Dermis blood vessel endothelial cell (primary cell): ENCODE measurements at places on chromosomes 6 and 20. TPM values are rescaled to one million over a fixed set of nuclear protein-coding genes. Genes with fewer than 3 reads are reported as not detected.

DNA sequence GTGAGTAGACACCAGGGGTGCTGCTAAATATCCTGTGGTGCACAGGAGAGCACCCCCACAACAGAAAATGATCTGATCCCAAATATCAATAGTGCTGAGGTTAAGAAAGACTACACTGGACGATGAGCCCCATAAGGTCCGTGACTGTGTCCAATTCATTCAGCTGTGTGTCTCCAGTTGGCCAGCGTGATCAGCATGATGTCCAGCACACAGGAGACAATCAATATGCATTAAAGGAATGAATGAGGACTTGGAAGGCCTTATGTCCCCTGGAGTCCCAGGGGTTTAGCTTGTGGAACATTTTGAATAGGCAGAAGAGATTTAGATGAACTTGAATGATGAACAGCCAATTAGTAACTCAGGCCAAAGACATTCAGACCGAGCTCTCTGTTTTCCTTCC is 6.3 kb downstream of the PPP1R16B start:
- DNase-seq = no peak

DNA sequence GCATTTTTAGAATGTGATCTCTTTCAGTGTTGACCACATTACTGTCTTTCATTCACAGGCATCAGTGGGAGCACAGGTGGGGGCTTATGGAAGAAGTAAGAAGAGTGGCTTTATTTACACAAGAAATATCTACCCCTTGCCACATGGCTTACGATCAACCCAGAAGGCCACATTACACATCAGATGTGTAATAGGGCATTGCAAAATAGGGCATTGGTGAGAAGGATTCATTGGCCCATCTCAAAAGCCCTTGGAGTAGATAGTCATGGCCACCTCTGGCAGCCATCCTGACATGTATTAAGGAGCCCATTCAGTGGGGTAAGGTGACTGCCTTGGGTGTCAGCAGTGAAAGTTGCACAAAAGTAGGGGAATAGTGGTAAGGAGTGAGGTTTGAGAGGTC is 97.5 kb downstream of the MAFB start:
- DNase-seq = no peak

GRCh38 chr6:158002951-158003853 is 21.5 kb downstream of the SYNJ2 start:
- peak; percentile 96 for DNase-seq

DNA sequence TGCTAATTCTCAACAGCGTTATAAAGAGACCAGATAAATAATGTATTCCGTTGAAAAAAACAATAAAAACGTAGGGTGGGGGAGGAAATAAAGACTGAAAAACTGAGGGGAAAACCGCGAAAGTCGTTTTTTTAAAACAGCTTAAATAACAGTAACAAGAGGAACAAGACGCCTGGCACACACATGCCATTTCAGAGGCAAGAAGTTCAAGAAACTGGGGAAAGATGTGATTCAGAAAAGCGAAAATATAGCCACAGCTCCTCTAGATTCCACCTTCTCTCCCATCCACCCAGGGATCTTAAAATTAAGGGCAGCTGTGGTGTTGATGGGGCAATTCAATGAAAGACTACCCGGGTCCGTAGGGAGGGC is 1.3 kb downstream of the EPB41L2 start:
- DNase-seq = peak; percentile 13

GRCh38 chr6:71187141-71187540 is 101.5 kb upstream of the OGFRL1 start:
- DNase-seq = no peak

- DNase-seq = no peak
Observed at GRCh38 chr20:57682184-57683101, 27.4 kb downstream of the PMEPA1 start.

- DNase-seq = no peak
Observed at GRCh38 chr6:39263303-39264037, 34.2 kb upstream of the KCNK5 start.

DNA sequence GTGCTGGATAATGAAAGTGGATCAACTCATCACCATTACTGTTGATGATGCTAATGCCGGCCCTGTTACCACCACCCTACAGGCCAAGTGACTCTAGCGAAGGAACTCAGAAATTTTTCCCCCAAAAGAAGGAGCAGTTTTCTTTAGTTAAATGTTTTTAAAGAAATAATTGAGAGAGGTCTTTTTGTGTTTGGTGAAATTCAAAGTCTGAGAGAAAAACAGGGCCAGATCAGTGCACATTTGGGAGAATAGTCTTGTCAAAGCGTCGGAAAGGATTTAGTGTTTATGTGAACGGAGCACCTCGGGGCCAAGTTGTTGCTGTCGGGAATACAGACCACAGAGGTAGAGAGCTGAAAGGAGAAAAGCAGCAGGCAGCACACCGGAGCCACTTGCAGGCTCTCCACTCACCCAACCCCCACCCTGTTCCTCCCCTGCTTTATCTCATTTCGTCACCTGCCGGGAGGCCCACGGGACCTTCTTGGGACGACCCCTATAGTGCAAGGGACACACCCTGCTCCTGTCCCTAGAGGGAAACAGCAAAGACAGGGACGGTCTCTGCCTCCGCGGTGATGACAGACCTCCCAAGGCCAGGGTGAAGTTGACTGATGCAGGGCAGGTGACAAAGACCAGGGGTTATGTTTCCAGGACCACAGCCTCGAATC is 6.8 kb downstream of the TFAP2B start:
- no peak for DNase-seq

GRCh38 chr6:133313068-133313467 is 71.9 kb downstream of the EYA4 start:
- DNase-seq = no peak

DNA sequence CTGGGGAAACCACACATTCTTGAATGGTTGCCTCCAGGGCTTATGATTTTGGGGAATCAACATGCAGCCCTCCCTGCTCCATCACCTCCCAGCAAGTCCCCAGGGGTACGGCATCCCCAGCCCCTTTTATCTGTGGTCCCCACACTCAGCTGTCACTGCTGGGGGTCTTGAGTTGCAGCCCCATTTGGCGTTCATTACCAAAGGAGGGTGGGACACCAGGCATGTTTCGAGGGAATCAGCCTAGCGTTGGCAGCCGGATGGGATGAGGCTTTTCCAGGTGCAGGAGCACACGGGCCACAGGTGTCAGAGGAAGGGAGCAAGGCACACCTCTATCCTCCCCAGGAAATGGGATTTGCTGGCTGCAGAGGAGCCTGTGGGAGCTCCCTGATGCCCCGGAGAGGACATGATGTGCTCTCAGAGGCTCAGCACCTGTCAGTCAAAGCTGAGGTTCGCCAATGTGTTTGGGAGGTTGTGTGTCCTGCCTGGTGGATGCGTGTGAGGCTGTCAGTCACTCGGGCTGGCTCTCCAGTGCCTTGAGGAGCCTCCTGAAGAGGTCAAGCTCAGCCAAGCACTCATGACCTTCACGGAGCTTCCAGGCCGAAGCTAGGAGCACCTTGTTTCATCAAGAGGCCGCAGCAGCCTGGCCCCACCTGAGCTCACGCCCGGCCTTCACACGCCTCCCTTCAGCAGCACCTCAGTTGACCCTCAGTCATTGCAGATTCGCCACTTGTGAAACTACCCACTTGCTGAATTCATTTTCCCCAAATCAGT is 95.0 kb downstream of the ERMARD start:
- no peak for DNase-seq

GRCh38 chr6:87397656-87398055 is 10.1 kb upstream of the CFAP206 start:
- no peak for DNase-seq

- no peak for DNase-seq
Observed at GRCh38 chr6:98056955-98057354, 773.9 kb upstream of the MMS22L start.

- DNase-seq = no peak
Observed at GRCh38 chr6:41551086-41551700, 5.0 kb downstream of the FOXP4 start.

- DNase-seq = no peak
Observed at GRCh38 chr20:54044156-54044555, 26.2 kb downstream of the BCAS1 start.

GRCh38 chr6:109896341-109896740 is 81.8 kb upstream of the GPR6 start:
- no peak for DNase-seq

GRCh38 chr20:57844626-57845596 is 135.1 kb upstream of the PMEPA1 start:
- DNase-seq = no peak

DNA sequence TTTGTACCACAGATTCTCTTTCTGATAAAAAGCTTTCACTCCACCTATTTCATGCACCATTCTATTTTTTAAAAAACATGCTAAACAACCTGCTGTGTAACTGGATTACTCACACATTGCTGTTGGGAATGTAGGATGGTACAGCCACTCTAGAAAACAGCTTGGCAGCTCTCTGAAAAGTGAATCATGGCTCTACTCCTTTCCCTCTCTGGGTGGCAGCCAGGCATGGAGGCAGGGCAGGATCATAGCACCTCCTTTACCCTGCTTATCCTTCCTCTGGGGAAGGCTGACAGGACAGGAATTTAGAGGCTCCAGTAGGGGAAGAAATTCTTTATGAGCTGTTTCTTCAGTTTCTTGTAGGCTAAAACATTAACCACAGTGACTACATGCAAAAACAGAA is 6.7 kb upstream of the VNN2 start:
- no peak for DNase-seq

- no peak for DNase-seq
Observed at GRCh38 chr6:38460186-38460585, 179.5 kb downstream of the BTBD9 start.

- peak; percentile 11 for DNase-seq
Observed at GRCh38 chr20:48191200-48191599, 405.9 kb upstream of the SULF2 start.

DNA sequence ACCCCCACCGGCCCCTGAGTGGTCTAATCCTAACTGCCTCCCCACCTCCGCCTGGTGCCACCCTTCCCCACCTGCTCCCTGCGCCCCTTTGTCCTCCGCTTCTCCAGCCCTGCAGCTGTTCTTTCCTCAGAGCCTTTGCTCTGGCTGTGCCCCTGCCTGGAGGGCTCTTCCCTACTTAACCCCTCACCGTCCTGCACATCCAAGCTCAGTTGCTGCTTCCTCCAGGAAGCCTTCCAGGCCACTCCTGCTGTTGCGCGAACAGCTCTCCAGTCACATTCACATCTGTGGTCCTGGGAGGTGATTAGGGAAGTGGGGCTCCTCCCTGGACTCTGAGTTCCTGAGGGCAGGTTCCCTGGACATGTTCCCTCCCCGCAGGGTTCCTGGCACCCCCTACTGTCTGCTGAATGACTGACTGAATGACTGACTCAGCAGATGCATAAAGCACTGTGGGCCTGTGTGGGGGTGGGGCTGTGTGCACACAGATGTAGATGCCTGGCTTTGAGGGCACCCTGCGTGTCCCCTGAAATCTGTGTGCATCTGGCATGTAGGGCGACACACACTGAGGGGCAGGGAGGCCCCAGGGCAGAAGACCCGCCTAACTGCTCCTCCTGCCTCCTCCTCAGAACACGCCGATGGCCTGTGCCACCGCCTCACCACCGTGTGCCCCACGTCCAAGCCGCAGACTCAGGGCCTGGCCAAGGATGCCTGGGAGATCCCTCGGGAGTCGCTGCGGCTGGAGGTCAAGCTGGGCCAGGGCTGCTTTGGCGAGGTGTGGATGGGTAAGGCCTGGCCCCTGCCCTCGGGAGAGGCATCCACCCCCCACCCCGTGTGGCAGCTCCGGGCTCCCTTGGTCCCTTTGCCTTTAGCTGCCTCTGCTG is 51.4 kb downstream of the SRC start:
- no peak for DNase-seq

DNA sequence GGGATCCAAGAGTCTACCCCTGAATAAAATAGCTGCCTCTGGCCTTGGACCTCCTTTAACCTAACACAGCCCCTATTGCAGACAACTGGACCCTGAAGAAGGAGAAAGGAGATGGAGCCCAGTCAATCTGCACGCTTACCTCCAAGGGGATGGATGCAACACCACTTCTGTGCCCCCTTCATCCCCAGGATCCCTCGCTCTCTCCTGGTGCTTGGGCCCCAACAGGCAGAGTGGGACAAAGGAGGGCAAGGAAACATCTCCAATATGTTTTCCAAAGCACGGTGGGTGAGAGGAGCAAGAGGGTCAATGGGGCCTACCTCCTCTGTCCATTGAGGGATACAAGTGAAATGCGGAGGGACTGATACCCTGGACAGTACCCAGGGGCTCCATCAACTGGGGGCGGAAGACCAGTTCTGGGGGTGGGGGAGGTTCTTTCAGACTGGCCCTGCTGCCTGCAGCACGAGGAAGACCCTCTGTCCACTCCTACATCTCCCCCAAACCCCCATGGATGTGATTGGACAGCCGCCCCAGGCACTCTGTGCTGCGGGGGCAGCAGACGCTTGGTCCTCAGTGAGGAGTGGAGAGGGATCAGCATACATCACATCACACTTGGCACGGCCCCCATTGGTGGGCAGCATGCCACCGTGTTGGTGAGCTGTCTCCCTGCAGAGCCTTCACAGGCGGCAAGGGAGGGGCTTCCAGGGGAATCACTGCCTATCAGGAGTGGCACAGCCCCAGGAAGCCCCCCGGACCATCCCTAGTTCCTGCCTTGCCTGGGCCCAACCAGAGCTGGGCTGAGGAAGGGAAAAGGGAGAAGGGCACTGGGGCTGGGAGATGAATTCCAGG is 70.6 kb downstream of the MRPL14 start:
- DNase-seq = peak; percentile 74

DNA sequence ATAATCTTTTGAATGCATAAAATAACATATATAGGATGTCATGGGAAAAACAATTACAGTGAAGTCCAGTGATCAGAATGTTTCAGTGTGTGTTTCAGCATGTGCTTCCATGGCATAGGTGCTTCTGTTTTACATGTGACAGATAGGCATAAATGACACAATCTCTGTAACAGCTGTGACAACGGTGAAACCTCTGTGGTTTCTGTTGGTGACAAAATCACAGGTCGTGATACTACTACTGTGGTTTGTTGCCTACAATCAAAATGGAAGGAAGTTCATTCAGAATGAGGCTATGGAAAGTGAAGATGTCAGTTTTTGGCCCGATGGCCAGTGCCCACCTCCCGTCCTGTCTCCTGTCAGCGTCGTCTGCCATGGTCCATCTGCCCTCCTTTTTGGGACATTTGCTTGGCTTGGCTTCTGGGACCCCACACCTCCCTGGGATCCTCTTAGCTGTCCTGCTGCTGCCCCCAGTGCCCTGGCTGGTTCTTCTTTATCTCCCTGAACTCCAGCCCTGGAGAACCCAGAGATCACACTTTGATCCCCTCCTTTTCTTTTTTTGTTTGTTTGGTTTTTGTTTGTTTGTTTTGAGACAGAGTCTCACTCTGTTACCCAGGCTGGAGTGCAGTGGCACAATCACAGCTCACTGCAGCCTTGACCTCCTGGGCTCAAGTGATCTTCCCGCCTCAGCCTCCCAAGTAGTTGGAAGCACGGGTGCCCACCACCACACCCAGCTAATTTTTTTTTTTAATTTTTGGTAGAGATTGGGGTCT is 79.3 kb upstream of the NAA20 start:
- no peak for DNase-seq

GPR6 gene
- not detected in 2 replicates for total RNA-seq

DUSP15 gene
- total RNA-seq = 0.14 and 0.34 TPM in 2 replicates

BPIFB1 gene
- total RNA-seq = not detected in 2 replicates

LSM14B gene
- 31.3 and 32.8 TPM in 2 replicates for total RNA-seq

DLK2 gene
- total RNA-seq = 0.60 and 0.68 TPM in 2 replicates

TINAG gene
- not detected in 2 replicates for total RNA-seq

PGBD1 gene
- total RNA-seq = 8.9 and 10.2 TPM in 2 replicates

NHSL1 gene
- total RNA-seq = 45.1 and 78.7 TPM in 2 replicates

NOTCH4 gene
- total RNA-seq = 44.3 and 63.5 TPM in 2 replicates

FOXC1 gene
- total RNA-seq = 8.3 and 12.1 TPM in 2 replicates

CST7 gene
- not detected in 2 replicates for total RNA-seq

SLC17A2 gene
- total RNA-seq = not detected in 2 replicates
